Germinal center (tissue), 1 donor: ENCODE measurements at places on chromosomes 6 and 20.
A peak's percentile ranks its signal among the peaks of the same experiment; 100 is the strongest.

DNA sequence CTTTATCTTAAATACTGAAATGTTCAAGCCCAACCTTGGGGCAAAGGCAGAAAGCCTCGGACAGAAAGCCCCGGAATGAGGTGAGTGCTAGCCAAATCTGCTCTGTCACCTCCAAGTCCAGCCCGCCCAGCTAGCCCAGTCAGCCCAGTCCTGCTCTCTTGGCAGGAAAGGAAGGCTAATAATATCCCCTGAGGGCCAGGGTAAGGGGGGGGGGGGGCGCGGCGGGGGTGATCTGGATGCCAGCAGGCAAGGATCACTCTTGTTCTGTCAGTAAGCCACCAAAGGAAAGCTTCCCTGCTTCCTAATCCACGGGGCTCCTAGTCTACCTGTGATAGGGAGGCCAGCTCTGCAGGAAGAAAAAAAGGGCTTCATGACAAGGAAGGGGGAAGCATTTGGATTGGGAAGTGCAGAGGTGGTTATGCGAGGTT lies 1.1 kb downstream of the NDRG3 start:
- no peak for DNase-seq

DNA sequence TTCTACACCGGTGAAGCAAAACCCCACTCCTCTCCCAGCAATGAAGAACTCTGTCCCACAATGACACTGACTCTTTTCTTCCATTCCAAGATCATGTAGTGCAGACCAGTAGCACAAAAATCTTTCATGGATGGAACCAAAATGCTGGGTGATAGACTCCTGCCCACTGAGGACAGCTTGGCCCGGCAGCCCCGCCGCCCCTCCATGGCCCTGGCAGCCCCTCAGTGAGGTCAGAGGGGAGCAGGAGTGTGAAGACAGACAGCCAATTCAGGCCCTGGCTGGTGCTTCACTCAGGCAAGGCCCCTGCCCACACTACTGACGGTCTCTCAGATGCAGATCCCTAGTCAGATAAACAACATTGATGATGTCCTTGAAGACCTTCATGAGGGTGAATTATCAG lies 131.9 kb upstream of the SYNDIG1 start:
- no peak for DNase-seq

DNA sequence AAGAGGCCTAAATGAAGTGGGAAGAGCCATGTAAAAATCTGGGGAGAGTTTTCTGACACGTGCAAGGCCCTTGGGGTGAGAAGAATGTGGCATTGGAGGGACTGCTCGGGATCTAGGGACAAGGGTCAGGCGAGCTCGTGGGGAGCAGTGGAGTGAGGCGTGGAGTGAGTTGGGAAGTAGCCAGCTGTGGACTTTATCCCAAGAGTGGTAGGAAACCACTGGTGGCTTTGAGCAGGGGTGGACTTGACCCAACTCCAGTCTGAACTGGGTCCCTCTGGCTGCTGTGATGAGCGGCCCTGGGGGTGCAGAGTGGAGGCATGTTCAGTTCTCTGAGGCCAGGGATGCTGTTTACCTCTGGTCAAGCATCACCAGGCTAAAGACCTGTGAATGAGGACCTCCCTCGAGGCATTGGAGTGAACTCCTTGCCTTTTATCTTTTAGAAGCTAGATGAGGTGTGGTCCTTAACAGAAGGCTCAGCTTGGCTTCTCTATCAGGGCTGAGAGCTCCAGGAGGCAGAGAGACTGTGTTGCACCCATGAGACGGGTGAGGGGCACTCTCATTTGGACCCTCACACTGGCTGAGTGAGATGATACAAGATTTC lies 20.6 kb downstream of the SLC22A1 start:
- DNase-seq = no peak

DNA sequence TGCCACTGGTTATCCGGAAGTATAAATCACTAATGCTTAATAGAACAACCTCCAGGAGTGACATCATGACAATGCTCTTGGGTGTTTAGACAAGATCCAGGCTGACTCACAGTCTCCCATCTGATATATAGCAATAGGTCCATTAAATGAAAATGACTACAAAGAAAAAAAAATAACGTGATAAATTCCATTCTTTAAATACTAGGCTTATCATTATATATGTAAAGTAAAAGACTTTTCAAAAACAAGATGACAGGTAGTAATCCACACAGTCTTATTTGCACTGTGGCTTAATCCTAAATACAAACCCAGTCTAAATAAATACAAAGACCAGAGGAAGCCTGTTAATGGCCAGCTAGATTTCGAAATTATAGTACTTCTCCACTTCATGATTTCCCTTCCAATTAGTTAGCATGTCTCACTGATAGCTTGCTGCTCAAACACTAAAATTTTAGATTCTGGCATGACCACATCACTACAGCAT lies 149.1 kb upstream of the BEND3 start:
- no peak for DNase-seq

GRCh38 chr6:169848946-169849345 lies 97.5 kb downstream of the ERMARD start:
- no peak for DNase-seq

GRCh38 chr6:9083108-9083507 lies 647.8 kb upstream of the SLC35B3 start:
- no peak for DNase-seq

DNA sequence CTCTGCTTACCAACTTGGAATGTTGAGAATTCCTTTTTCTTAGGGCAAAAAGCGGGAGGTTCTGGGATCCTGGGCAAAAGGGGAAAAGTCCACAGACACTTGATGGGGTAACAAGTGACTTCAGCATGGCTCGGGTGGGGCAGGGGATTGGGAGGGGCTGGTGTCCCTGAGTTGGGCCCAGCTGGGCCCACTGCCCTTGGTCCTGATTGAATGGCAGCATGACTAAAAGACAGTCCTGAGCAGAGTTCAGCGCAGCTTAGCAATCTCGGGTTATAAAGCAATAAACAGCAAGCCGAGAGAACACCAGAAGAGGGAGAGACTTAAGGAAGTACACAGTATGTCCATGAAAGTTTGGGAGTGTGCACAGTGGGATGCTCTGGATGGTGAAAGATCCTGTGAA lies 5.6 kb downstream of the PPP2R5D start:
- DNase-seq = no peak

DNA sequence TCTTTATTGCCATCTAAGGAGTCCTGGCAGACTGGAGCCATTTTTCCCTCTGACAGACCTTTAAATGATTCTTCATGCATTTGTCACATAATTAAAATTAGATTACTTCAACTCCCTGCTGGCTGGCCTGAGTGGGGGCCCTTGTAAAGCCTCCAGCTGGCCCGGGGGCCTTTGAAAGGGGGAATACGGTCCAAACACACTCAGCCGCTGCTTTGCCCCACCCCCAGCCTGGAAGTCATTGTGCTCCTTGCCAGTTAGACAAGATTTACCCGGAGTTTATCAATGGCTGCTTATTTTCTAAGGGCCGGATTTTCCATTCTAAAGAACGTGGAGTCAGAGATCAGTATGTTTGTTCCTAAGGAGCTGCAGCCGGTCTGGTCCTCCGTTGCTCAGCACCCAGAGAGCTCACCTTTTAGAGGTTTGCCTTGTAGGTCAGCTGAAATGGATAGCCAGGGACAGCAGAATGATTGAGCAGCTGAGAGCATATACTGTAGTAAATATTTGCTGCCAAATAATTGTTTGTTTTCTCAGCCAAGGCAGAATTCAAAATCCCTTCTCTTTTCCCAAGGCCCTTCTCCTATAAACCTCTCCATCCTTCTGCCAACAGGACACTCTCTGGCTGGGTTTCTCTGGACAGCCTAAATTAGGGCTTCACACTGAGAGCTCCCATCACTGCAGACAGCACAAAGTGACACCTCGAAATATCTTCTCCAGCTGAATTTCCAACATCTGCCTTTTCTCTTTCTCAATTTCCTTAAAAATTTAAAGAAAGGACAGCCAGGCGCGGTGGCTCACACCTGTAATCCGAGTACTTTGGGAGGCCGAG lies 68.4 kb upstream of the RBM24 start:
- DNase-seq = no peak

- DNase-seq = no peak
Observed at GRCh38 chr6:8749465-8749864, 314.1 kb upstream of the SLC35B3 start.

DNA sequence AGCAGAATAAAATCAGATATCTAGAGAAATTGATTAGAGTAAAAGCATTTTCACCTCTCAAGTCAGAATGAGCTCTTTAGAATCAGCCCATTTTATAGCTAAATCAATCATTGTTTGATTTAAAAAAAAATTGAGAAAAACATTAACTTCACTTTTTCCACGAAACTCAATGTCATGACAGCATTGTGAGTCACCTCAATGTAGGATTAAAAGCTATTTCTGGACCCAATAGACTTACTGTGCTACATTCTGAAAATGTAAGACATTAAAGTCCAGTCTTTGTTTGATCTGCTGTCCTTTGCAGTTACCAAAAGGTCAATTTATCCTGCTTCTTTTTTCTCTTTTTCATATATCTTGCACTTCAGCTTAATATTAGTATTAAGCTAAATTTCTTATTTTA lies 519.4 kb upstream of the ZNF337 start:
- DNase-seq = no peak

DNA sequence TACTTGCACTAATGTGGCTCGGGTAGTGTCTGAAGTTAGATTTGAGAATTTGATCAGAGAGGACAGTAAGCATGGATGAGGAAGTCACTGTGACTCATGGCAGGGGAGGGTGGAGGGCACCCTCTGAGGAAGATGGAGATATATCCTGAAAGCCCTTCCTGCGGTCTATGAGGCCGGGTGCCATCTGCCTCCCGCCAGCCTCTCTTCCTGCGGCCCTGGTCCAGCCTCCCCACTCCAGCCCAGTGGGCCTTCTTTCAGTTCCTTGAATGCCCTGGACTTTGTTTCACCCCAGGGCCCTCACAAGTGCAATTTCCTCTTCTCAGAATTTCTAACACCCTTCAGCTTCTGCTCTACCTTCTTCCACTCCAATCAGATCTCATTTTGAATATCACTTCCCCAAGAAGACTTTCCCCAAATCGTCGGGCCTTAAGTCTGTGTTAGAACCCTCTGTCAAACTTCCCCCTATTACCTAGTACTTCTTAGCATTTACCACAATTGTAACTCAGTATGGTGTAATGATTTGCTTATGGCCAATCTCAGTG lies 20.2 kb upstream of the TNFAIP3 start:
- no peak for DNase-seq

- DNase-seq = no peak
Observed at GRCh38 chr6:139819776-139820175, 445.3 kb upstream of the CITED2 start.

- no peak for DNase-seq
Observed at GRCh38 chr6:145076115-145076841, 659.0 kb downstream of the EPM2A start.

GRCh38 chr6:11042025-11042749 lies 1.9 kb downstream of the ELOVL2 start:
- no peak for DNase-seq

- DNase-seq = no peak
Observed at GRCh38 chr6:23409531-23409930, 716.5 kb upstream of the NRSN1 start.

GRCh38 chr6:62285612-62286469 lies at the start of gene KHDRBS2:
Gene KHDRBS2, minus strand, starts transcription at chr6:62286225.
- DNase-seq = peak; percentile 92

- no peak for DNase-seq
Observed at GRCh38 chr20:45843506-45843905, 9.9 kb downstream of the SNX21 start.

DNA sequence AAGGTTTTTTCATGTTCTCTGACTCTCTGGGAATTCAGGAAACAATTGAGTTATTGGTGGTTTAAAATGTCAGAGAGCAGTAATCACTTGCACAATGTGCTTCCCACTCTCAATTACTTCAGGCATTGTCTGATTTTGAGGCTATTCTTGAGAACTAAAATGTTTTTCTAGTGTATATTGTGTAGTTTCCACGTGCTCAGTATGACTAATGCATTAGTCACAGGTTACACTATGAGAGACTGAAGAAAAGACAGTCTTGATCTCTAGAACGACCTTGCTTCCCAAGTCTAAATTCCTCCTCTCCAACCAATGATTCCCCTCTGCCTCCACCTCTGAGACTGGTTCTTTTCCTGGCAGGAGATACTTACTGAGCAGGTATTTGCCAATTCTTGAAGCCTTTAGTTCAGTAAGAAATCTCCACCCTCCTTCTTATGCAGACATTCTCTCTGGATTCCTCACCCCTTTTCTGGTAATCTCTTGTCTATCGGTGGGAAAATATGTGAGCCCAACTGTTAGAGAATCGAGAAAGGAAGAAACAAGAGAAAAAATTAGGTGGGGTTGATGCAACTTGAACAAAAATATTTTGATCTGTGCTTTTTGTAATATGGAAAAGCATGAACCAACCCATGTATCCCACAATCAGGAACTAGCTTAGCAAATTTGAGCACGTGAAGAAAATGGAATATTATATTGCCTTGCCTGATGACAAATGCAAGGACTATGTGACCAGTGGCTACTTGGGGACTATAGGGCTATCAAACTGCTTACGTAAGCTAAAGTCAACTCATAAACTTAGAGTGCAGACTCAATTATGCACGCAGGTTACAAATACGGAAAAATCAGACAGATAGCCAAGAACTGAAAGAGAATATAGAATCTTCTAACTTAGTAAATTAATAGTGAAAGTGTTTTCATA lies 61.1 kb upstream of the SLC22A16 start:
- no peak for DNase-seq

DNA sequence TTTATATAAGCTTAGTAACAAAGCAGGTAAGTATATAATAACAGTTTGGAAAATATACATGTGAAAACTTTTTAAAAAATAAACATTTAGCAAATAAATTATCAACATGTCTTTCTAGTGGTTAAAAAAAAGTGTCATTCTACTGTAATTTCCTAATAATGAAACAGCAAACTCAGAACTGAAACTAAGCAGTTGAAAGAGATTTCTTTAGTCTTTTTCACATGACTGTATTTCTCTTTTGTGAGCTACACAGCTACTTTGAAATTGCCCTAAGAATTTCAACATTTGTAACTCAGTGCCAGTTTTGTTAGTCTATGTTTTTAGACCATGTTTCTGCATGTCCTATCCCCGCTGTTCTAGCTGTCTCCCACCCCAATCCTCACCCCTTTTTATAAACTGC lies 28.4 kb upstream of the SDHAF4 start:
- no peak for DNase-seq
